ENCODE measurements at places on chromosomes 5 and 9.

DNA sequence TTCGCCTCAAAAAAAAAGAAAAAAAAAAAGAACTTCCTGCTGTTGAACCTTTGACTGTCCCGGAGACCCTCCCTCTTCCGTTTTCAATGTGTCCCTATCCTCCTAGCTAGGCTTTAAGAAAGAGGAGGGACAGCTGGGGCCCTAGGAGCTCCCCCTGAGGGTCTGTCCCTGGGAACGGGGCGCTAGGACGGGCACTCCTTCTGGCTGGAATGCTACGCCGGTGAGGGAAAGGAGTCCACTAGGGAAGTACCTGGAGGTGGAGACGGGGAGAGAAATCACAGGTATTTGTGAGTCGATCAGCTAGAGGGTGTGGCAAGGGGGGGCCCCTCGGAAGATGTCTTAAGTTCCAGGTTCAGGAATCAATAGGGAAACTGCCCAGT lies 4.6 kb downstream of the SIT1 start:
- no peak for DNase-seq

DNA sequence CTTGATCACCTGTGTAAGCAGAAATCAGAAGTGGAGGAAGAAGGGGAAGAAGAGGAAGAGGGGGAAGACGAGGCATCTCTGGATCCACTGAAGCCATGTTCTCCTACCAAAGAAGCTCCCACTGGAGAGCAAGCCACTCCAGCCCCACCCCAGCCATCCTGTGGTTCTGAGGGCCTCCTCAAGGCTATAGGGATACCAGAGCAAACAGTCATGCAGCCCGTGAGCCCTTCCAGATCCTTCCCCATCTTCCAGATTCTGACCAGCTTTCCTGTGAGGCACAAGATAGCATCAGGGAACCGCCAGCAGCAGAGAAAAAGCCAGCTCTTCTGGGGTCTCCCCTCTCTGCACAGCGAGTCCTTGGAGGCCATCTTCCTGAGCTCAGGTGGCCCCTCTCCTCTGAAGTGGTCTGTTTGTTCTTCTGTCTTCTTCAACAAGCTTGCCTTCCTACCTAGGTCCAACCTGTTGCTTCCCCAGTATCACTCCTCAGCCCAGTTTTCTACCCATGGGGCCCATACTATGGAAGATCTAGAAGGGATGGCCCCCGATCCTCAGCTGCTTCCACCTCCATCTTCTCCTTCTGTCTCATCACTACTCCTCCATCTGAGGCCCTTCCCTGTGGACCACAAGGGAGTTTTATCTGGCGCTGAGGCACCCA lies 29.4 kb downstream of the VCP start:
- DNase-seq, result no peak

GRCh38 chr5:158877706-158878105 lies 222.0 kb downstream of the EBF1 start:
- no peak for DNase-seq

- peak; percentile 49 for DNase-seq
Observed at GRCh38 chr9:128249908-128250838, 25.6 kb downstream of the GOLGA2 start.

DNA sequence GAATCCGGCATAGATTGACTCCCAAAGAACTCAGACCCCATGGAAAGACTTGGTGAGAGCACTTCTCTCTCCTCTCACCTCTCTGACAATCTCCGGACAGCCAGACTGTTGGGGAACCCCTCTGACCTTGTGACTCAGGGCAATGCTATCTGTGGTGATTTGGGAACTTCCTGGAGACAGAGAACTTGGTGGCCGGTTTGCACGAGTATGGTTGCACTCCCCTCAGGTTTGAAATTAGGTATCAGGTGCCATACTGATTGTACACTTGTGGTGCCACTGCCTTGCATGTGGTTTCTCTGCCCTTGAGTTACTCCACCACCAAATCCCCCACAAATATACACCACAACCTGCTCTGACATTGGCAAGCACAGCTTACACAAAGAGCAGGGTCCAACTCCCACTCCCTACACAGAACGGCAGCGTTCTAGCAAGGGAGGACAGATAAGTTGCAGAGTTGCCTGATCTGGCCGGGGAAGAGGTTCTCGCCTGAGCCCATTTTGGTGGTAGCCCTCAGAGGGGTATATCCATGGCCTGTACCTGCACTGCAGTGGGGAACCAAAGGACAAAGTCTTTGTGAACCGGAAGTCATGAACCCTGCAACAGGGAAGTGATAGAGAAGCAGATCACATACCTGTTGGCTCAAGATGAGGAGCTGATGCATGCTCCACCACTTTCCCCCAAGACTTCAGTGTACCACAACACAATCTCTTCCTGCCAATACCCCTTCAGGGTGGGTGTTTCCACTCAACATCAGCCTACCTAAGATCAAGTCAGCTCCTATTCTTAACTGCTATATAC lies 255.1 kb downstream of the MCTP1 start:
- no peak for DNase-seq

- DNase-seq, result no peak
Observed at GRCh38 chr5:81006947-81007636, 46.9 kb downstream of the RASGRF2 start.

- peak; percentile 81 for DNase-seq
Observed at GRCh38 chr9:98255578-98256296, at the start of gene TBC1D2. Gene TBC1D2, minus strand, starts transcription at chr9:98255649. Its CDS starts 108 bp downstream, at chr9:98255541.

DNA sequence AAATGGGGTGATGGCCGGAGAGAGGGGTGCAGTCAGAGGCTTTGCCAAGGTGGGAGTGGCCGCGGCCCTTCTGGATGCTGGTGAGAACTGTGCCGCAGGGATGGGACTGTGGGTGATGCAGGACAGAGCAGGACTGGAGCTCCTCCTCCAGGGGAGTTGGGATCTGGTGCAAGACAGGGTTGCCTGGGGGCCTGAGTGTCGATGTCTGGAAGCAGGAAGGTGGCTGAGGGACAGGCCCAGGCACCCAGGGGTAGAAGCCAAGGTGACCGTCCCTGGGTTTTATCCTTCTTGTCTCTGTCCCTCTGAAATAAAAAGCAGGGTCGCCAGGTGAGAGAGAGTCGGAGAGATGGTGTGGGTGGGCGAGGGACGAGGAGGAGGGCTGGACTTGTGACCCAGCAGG lies 89.1 kb upstream of the IER5L start:
- no peak for DNase-seq

GRCh38 chr9:6545017-6545691 lies 100.4 kb downstream of the GLDC start:
- no peak for DNase-seq

GRCh38 chr9:130543859-130544258 lies 35.5 kb upstream of the FUBP3 start:
- no peak for DNase-seq

DNA sequence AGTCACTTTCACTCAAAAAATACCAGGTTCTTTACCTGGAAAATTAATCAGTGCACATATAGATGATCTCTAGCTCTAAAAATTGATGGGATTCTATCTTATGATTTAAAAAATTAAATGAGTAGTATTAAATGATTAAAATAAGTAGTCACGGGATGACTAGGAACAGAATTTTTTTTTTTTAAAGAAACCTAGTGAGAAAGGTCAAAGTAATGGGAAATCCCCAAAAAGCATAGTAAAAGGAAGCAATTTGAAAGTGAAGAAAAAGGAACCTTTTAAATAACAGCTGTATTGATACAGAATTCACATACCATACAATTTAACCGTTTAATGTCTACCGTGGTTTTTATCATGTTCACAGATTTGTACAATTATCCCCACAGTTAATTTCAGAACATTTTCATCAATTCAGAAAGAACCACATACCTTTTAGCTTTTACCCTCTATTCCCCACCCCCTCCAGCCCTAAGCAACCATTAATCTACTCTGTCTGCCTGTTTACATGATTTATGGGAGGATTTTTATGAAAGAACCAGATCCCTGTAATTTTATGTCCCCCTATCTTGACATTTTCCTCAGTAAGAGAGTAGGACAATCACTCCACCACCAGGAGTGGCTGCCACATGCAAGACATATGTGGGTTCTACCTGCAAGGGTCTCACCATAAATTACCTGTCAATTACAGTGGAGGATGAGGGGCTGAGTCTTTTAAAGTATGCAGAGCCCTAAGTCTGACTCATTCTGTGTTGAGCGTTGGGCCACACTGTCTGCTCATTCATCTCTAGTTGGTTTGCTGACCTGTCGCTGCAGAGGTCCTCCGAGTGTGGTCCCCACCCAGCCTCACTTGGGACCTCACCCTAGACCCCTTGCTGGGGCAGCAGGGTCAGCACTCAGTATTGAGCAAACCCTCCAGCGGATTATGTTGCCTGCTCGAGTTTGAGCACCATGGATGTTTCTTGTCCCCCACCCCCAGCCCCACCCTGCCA lies 16.0 kb downstream of the ANKRD33B start:
- no peak for DNase-seq

All from esophagus squamous epithelium (tissue), 5 donors.